ENCODE measurements at places on chromosomes 2 and 18.

- DNase-seq = no peak
These were observed 14.1 kb downstream of the CRIM1 start for GRCh38 chr2:36369716-36370115.

GRCh38 chr2:215729985-215730620 lies 283.2 kb downstream of the MREG start:
- no peak for DNase-seq

DNA sequence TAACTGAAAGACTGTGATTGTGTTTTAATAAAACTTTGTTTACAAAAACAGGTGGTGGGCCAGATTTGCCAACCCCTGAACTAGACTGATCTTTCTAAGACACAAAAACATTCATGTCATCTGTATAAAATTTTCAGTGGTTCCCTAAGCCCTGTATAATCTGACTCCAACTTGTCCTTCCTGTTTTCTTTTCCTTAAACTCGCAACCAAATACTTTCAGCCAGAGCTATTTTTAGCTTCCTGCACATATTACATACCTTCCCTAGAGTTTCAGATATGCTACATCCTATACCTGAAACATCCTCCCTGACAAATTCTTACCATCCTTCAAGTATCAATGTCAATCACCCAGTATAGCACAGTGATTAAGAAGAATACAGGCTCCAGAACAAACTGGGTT lies 4.8 kb downstream of the GCFC2 start:
- no peak for DNase-seq

DNA sequence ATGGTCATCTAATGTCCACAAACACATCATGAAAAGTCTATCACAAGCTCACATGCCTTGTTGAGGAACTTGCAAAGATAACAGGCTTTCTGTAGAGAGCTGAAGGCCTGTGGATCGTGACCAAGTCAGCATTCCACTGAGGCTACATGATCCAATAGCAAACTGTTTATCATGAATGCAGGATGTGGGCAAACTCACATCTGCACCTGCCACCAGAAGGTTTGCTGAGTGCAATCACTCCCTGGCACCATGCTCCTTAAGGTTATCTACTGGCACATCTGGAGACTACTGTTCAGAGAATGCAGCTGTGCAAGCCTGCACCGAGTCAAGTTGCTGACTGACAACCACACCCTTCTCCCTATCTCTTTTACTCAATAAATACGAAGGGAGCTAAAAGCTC lies 67.3 kb upstream of the ACAA2 start:
- DNase-seq = peak; percentile 57

DNA sequence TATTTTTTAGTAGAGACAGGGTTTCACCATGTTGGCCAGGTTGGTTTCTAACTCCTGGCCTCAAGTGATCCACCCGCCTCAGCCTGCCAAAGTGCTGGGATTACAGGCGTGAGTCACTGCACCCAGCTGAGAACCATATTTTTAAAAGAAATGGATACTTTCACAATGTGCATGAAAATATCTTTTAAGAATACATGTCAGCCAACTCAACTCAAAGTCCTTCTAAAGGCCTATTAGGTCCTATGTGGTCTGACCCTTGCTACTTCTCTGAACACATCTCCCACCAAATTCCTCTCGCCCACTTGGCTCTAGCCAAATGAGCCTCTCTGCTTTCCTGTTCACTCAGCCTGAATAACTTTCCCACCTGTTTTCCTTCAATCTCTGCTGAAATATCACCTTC lies 119.6 kb downstream of the MTX2 start:
- DNase-seq = no peak

- no peak for DNase-seq
These were observed 42.6 kb downstream of the GALNT1 start for GRCh38 chr18:35624146-35624545.

DNA sequence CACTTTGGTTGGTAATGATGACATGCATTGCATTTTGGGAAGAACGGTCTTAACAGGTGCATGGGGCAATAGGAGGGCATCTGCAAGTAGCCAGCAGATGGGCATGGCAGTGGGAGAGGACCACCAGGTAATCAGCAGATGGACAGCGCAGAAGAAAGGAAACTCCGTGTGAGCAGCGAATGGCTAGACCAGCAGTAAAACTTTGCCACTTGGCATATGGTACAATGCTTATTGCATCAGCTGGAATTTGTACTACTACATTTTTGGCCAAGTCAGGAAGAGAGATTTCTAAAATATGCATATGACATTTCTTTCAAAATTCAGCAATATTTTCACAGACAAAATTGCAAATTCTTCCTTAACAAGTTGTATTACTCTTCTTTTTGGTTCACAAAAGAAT lies 768.5 kb downstream of the LRP1B start:
- DNase-seq = no peak

DNA sequence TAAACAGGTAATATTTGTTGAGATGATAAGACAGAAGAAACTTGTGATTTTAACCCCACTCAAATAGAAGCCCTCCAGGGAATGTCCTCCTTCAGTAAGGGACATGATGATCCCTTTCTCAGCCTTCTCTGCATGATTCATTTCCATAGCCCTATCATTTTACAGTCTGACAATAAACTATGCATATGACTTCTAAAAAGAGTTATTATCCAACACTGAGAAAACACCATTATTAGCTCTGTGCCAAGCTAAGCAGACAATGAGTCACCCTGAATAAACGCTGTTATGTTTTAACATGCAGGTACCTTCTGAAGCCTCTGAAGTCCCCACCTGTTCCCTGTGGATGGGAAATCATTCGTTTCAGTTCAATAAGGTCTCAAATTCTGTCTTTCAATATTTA lies 54.7 kb downstream of the DTNB start:
- peak; percentile 89 for DNase-seq

DNA sequence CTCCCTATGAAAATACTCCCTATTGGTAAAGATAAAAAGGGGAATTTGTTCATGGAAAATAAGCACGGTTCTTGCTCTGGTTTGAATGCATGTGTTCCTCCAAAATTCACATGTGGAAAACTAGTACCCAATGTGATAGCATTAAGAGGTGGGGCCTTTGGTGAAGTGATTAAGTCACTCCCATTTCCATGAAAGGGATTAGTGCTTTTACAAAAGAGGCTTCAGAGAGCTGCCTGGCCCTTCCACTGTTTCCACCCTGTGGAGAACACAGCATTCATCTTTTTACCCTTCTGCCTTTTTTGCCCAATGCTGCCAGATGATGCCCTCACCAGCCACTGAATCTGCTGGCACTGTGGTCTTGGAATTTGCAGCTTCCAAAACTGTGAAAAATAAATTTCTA lies 666.8 kb downstream of the ARHGAP15 start:
- no peak for DNase-seq

GRCh38 chr2:55550368-55551102 lies 31.0 kb downstream of the CFAP36 start:
- DNase-seq = peak; percentile 68

GRCh38 chr18:51522821-51523220 lies 325.3 kb upstream of the MEX3C start:
- DNase-seq = peak; percentile 65

- DNase-seq = no peak
These were observed 88.6 kb upstream of the RTN4 start for GRCh38 chr2:55138882-55139229.

DNA sequence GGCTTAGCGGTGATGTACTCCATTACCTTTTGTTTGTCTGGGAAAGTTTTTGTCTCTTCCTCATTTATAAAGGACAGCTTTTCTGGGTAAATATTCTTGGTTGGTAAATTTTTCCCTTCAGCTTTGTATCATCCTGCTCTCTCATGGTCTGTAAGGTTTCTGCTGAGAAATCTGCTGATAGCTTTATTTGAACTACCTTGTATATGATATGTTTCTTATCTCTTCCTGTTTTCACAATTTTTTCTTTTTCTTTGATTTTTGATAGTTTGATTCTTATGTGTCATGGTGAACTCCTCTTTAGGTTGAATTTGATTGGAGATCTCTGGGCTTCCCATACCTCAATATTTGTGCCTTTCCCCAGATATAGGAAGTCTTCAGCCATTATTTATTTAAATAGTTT lies 44.7 kb downstream of the MSTN start:
- no peak for DNase-seq

GRCh38 chr2:232239951-232240681 lies 138.4 kb upstream of the ALPP start:
- DNase-seq = peak; percentile 11

DNA sequence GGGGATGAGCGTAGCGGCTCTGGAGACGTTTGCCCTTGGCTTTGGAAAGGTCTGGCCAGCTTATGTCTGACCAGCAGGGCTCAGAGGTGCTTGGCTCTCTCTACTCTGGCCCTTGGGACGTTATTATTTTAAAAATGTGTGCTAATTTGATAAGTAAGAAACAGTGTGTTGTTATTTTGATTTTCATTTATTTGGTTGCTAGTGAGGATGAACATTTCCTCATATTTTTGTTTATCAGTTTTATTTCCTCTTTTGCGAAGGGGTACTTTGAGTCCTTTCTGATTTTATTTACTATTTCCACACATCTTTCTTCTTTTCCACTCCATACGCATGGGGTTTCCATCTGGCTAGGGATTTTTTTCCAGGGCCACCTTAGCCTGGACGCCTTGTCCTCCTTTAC lies 11.4 kb downstream of the CXCR4 start:
- no peak for DNase-seq

- DNase-seq = no peak
These were observed 10.4 kb downstream of the TNFRSF11A start for GRCh38 chr18:62335494-62335893.

- DNase-seq = peak; percentile 83
These were observed 167.8 kb upstream of the FOSL2 start for GRCh38 chr2:28224648-28225472.

DNA sequence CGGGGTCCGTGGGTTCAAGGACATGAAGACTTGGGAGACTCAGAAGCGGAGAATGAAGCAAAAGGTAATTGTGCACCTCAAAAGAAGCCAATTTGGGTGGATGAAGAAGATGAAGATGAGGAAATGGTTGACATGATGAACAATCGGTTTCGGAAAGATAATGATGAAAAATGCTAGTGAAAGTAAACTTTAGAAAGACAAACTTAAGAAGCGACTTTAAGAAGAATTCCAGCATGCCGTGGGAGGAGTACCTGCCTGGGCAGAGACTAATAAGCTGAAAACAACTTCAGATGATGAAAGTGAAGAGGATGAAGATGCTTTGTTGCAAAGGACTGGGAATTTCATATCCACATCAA lies 43.5 kb downstream of the PSTPIP2 start:
- no peak for DNase-seq

DNA sequence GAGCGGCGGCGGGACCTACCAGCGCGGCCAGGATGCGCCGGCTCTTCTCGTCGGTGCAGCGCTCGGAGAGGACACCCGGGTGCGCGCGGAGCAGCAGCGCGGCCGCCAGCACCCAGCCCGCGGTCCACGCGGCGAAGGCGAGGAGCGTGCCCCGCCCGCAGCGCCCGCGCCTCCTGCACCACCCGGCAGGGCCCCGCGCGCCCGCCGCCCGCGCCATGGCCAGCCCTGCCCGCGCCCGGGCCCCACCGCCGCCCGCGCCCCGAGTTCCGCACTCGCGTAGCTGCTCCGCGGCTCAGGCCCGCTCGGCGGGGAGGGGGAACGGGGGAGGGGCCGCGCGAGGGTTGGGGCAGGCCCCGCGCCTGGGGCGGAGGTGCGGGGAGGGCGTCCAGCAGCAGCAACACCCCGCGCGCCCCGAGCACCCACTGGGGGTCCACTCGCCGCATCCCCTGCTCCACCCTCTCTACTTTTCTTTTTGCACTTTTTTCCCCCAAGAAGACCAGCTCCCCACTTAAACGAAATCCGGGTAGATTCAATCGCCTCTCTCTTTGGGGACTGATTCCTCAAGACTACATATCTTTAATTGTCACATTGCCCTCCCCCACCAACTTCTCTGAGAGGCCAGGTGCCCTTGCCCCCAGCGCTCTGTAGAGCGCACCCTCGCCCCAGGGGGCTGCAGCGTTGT lies at the start of gene DIPK1C:
Gene DIPK1C, minus strand, starts transcription at position 266 of the 682 bp plus-strand sequence. Its CDS starts 49 bp downstream, at position 217.
- no peak for DNase-seq

DNA sequence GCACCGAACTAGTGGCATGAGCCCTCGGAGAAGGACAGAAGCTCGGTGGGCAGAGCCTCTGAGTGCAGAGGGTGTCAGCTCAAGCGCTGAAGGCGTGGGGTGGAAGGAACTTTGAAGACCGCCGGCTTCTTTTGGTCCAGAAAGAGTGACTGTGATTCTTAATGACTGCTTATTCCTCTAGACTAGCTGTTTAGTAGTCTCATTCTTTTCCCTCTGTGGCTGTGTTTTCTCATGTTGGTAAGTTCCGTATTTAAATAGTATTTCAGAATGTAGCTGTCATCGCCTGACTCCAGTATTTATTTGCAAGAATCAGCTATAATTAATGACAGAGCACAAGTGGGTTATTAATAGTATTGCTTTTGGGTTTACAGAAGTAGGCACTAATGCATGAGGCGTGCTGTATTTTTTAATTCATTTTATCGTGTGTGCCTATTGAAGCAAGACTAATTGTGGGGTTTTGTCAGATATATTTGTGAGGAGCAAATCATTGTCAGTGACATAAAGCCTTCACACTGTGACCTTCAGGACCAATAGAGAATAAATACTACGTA lies 80.8 kb upstream of the NFATC1 start:
- DNase-seq = no peak

- no peak for DNase-seq
These were observed 1.5 kb downstream of the ADD2 start for GRCh38 chr2:70766357-70767078.

DNA sequence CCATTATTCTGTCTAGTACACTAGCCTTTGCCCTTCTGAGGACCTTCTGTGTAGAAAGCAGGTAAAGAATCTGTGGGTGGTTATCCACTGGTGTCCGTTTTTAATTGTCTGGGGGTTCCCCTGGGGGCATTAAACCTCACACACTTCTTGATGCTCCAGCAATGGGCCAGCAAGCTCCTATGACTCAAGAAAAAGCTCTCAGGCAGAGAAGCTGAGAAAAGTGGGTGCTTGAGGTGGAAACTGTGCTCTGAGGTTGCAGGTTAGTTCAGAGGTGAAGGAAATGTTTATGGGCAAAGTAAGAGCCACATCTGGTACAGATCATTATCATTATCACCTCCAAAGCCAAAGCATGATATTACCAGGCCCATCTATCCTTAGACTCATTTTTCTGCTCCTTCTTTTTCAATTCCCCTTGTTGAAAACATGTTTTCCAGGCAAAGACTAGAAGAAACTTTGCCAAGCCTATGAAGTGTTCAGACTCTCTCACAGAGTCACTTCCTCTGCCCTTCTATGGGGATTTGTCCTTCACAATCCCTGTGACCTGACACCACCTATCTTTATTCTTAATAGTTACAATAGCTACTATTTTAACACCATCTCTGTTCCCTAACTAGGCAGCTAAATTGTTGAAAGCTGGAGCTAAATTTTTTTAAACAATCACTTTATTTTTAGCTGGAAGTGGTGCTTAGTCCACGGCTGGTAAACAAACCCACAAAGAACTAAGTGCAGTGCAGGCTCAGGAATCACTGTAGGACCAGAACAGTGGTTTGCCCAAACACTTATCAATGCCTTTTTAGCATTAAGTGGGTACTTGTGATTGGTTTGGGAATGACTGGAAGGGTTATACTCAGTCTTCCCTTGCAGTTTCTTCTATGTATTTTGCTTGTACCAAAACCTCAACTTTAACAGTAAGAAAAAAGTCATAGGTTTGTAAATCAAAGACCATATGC lies 512.8 kb upstream of the POU3F3 start:
- DNase-seq = no peak

GRCh38 chr2:48738806-48739205 lies 16.7 kb downstream of the LHCGR start:
- DNase-seq = peak; percentile 82

- no peak for DNase-seq
These were observed 469.0 kb upstream of the SALL3 start for GRCh38 chr18:78510636-78511035.

All from HT1080 (cell line).